ENCODE measurements at places on chromosomes 5 and 9.

DNA sequence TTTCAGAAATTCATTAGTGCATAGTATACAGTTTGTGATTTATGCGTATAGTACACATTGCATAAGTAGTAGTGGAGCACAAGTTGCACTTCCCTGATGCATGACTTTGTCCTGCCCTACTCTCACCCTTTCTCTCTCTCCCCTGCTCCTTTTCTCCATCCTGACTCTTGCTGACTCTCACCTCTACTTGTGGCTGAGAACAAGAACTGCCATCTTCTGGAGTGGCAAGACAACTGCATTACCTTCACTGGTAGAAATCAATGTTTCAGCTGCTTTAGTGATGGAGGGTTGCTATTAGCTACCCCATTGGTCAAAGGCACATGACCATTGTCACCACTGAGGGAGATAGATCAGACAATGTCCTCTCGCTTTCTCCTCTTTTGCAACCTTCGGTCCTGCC is 26.9 kb downstream of the SPEF2 start:
- DNase-seq = no peak

GRCh38 chr5:16936150-16936988 is at the start of gene MYO10:
Gene MYO10, minus strand, starts transcription at chr5:16936288. Its CDS starts 480 bp downstream, at chr5:16935808.
- DNase-seq = no peak

GRCh38 chr5:150847334-150847695 is 994 bp downstream of the IRGM start:
- no peak for DNase-seq

DNA sequence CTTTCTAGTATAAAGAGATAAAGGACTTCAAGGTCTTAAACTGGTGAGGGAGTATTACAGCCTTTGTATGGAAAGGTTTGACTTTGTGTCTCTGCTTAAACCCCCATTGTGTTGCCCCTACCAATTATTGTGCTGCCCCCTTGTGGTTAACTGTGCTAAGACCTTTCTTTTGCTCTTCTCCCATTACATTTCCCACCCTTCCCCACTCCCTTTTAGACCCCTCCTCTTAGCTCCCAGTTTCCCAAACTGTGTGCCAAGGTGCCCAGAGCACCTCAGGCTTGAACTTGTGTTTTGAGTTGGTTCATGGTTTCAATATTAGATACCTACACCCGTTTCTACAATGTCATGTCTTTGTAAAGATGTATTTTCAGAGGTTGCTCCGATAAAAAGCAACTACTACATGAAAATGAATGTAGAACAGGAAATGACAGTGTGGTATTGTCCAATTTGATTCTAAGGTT is 2.9 kb downstream of the JAK2 start:
- no peak for DNase-seq

GRCh38 chr5:82364497-82364896 is 86.3 kb upstream of the RPS23 start:
- DNase-seq = no peak

GRCh38 chr5:13478831-13479465 is 465.5 kb downstream of the DNAH5 start:
- DNase-seq = peak; percentile 35

- no peak for DNase-seq
Measured at GRCh38 chr5:45687701-45688100, 8.5 kb downstream of the HCN1 start.

Data from LNCaP clone FGC (cell line).